Mesothelial cell of epicardium (in vitro differentiated cells): ENCODE measurements at places on chromosomes 2 and 18.

DNA sequence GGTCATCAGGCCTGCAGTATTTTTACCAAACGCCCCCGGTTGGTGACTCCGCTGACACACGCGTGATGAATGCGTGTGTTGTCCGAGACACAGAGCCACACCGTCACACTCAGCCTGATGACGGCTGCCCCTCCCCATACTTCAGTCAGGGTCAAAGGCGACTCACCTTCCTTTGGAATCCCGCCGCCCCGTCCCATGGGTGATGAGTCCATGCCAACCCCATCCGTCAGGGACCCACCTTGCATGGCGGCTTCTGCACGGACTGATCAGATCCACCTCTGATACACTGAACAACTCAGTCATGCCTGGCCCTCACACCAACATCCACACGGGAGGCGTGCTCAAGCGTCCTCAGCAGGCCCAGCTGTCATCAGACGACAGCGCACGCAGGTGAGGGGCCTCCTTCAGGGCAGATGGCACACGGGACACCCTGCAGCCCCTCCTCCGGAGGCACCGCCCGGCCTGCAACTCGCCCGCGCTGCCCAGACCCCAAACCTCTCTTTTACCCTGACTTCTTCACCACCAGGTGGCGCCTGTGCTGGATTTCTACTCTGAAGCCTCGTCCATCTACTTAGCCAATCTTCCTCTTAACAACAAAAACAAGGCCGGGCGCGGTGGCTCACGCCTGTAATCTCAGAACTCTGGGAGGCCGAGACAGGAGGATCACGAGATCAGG is 89.2 kb downstream of the ZNF516 start:
- no peak for DNase-seq

DNA sequence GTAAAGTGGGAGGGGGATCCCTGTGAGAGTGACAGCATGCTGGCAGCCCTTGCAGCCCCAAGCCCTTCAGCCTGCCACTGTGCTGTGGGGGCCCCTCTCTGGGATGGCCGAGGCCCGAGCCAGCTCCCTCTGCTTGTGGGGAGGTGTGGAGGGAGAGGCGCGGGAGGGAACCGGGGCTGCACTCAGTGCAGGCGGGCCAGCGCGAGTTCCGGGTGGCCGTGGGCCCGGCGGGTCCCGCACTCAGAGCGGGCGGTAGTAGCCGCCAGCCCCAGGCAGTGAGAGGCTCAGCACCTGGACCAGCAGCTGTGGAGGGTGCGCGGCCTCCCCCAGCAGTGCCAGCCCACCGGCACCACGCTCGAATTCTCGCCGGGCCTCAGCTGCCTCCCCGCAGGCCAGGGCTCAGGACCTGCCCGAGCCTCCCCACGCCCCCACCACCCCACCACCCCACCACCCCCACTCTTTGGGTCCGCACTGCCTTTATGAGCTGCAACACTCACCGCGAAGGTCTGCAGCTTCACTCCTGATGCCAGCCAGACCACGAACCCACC is 208.1 kb downstream of the CDH19 start:
- DNase-seq: no peak

GRCh38 chr2:181953881-181954537 is 31.6 kb upstream of the PPP1R1C start:
- DNase-seq: peak; percentile 39

- no peak for DNase-seq
Observed at GRCh38 chr2:112519506-112519905, 22.8 kb upstream of the POLR1B start.
